Activated T-helper 1 cell treated with anti-CD3 and anti-CD28 coated beads, Interleukin-12 subunit alpha, Interleukin-12 subunit beta, Interleukin-2, Interleukin-4 antibody, amounts not matched to agents 30 ng/mL and 10 ng/mL and 1 ng/mL, durations not matched to agents 14 hours and 24 hours and 36 hours (primary cell): ENCODE measurements at places on chromosomes 2 and 18.

DNA sequence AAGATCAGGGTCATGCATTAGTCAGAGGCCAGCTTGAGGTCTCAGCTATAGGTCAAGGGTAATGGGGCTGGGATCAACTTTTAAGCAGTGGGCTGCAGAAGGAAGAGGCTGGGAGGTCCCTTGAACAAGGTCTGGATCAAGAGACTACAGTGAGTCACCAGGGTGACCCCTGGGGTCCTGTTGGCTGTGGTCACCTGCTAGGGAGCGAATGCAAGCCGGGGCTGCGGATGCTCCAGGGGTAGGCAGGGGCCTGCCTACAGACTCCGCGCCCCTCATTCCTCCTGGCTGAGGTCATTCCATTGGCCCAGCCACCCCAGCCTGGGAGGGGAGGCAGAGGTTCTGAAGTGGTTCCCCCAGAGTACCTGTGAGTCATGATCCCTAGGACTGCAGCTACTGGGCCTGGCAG is 110.4 kb downstream of the CYP26B1 start:
- DNase-seq, result no peak

GRCh38 chr2:9710311-9710710 is 79.5 kb upstream of the YWHAQ start:
- no peak for DNase-seq

GRCh38 chr2:153476816-153477635 is 1.5 kb downstream of the RPRM start:
- DNase-seq, result no peak

- no peak for DNase-seq
These were observed 530.0 kb downstream of the BCL11A start for GRCh38 chr2:60023256-60023985.

GRCh38 chr18:55400590-55401541 is 187.1 kb downstream of the TCF4 start:
- DNase-seq, result no peak

DNA sequence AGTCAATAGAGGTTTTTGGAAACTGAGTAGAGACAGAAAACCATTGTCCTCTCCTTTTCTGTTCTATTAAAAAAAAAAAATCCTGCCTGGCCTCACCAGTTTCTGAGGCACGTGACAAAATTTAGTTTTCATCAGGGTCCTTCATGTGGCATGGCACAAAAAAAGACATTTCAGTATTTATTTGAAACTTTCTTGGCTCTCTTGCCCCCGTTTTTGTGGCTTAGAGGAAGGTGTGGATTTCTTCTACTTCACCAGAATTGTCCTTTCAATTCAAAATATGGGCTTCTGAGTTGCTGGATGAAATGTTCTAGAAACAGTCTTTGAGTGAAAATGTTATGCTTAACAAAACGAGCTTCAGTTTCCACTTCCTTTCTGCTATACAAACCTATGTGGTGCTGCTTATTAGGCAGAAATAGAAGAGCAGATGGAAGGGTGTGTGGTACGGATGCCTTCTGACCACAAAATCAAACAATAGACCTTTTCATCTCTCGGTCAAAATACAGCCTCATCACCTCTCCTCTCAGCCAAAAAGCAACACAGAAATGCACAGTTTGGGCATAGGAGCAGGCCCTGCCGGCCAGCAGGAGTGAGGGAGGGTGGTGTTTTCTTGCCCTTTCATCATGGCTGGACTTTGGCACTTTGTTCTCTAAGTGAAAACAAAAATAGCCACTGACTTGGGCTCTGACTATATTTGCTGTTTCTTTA is 89.2 kb downstream of the SH3RF3 start:
- DNase-seq, result no peak

DNA sequence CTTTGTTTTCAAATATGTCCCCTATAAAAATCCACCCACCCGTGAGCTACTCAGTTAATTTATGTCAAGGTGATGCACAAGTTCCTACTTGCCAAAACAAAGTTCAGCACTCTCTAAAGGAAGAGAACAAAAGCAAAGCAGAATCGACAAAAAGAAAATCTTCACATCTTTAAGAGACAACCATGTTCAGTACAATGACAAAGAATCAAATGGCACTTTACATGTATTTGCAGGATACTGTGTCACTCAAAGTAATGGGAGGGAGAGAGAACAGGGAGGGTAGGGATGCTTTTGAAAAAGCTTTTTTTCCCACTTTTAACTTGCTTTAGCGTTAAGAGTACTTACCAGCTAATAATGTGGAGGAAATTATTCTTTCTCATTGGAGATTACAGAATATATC is 39.0 kb upstream of the FAM237A start:
- no peak for DNase-seq

DNA sequence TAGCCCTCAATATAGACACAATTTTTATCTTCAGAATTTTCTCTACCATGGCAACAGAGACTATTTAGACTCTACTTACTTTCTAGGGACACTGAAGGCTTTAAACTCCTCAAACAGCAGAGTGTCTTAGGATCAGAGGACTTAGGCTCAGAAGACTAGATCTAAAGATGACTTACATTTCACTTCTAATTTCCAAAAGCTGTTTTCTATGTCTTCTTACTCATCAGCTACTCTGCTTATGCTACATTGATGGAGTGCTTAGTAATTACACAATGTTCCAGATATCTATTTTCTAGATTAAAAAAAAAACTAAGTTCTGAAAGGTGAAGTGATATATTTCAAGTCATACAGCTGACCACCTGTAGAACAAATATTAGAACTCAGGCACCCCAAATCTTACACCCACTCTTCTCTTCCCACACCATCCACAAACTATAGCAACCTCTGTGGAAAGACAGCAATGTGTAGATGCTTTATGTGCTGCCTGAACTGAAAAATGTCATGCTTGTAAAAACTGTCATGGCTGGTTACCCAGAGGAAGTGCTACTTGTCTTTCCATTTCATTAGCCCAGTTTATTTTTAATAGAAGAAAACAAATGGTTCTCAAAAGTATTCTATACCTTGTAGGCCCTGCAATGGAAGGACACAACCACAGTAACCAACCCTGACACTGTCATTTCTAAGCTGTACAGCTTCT is 831.0 kb upstream of the ACVR2A start:
- DNase-seq, result no peak
